Activated T-helper 1 cell treated with anti-CD3 and anti-CD28 coated beads, Interleukin-12 subunit alpha, Interleukin-12 subunit beta, Interleukin-2, Interleukin-4 antibody, amounts not matched to agents 30 ng/mL and 10 ng/mL and 1 ng/mL, durations not matched to agents 14 hours and 24 hours and 36 hours (primary cell): ENCODE measurements at places on chromosomes 2 and 18. TPM values are rescaled to one million over a fixed set of nuclear protein-coding genes. Genes with fewer than 3 reads are reported as not detected.

ASPRV1 gene
- 0.44 and 0.91 TPM in 2 replicates for total RNA-seq

MEP1B gene
- 0.20 TPM in 1 of 2 replicates, not detected in the other for total RNA-seq

ALPP gene
- not detected in 2 replicates for total RNA-seq

AOX1 gene
- total RNA-seq, result 0.05 TPM in 1 of 2 replicates, not detected in the other

KLF7 gene
- total RNA-seq, result 13.4 and 16.5 TPM in 2 replicates

RESP18 gene
- total RNA-seq, result not detected in 2 replicates

MATN3 gene
- total RNA-seq, result not detected in 2 replicates

ARHGEF33 gene
- 0.15 and 0.36 TPM in 2 replicates for total RNA-seq

SLC4A3 gene
- 0.17 TPM in 1 of 2 replicates, not detected in the other for total RNA-seq

EMX1 gene
- not detected in 2 replicates for total RNA-seq

VWC2L gene
- total RNA-seq, result not detected in 2 replicates
